Large intestine (tissue), 12 donors: ENCODE measurements at places on chromosomes 7 and 10. TPM values are rescaled to one million over a fixed set of nuclear protein-coding genes. Genes with fewer than 3 reads are reported as not detected.

DNA sequence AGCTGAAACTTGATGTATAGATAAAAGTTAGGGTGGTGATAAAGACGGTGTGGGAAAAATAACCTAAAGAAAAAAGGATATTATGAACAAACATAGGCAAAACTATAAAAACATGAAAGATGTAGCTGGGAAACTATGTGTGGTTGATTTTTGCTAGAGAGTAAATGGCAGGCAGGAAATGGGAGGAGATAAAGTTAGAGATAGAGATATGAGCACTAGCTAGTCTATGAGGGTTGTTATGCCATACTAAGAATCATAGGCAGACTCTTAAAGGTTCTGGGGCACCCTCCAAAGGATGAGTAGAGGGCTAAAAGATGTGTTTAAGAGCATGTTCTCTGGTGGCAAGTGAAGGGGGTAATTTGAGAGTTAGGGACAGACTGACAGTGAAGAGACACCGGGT, 1109.2 kb downstream of the GATA3 start:
- H3K4me1 ChIP-seq, result no peaks in the 10 kb centered on the region
- no peaks in the 10 kb centered on the region for H3K36me3 ChIP-seq
- no peak for DNase-seq
- H3K27me3 ChIP-seq, result no peaks in the 10 kb centered on the region

DNA sequence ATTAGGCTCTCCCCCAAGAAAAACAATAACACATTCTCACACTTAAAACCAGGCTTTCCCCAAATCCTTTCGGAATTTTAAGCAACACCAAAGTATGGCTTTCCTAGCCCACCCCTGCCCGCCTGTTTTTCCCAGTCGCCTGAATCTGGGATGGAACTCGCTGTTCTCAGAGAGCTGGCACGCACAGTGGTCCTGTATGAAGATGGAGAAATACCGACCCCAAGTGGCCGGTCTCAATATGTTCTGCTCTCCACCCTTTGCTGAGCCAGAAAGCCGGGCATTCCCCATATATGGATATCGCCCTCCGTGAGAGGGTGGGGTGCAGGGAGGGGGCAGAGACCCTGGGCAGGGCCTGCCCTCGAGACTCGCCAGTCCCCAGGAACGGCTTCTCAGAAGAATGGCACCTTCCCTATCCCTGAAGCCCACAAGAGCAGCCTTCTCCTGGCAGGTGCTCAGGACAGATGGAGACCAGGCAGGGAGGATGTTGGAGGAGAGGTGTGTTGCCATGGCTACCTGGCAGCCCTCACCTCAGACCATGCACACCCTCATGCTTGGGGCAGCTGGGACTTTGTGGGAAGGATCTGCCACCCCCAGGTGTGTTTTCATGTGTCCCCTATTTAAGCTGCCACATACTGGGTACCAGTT, 3.4 kb downstream of the TACR2 start:
- H3K4me3 ChIP-seq, result no peak overlapping the region
- no peaks in the 10 kb centered on the region for H3K27me3 ChIP-seq
- H3K36me3 ChIP-seq, result no peaks in the 10 kb centered on the region
- no peak overlapping the region for H3K27ac ChIP-seq
- peak; percentile 46 for DNase-seq

DNA sequence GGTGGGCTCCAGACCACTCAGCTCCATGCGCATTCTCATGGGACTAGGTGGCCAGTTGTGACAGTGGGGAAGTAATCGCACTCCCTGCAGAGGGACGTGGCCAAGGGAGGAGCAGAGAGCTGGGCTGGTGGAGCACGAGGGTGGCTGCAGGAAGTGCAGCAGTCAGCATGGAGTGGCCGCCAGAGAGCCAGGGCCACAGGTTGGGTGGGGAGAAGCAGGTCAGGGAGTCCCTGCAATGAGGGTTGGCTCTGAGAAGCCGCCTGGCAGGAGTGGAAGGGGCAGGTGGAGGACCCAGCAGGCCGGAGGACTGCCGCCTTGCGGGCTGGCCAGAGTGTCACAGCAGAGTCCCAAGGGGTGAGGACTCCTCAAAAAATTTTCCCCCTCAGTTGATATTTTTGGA, 26.2 kb downstream of the FKBP6 start:
- H3K27me3 ChIP-seq, result no peaks in the 10 kb centered on the region
- no peak for DNase-seq
- H3K27ac ChIP-seq, result no peak overlapping the region
- no peaks in the 10 kb centered on the region for H3K36me3 ChIP-seq
- no peak overlapping the region for H3K4me3 ChIP-seq

DNA sequence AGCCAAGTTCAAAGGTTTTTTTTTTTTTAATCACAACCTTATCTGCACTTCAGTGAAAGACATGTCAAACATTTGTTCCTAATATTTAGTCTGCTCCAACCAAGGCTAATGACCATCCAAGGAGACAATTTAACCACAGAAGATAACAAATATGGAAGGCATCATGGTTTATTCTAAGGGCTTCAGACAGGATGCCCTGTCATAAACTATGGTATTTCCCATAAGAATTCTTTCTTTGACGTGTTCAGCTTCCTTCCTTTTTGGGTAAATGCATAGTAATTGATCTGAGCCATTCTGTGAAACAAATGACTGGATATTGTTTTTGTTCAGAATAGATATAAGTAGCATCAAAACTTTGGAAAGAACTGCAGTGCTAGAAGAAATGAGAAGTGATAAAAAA, 326.5 kb upstream of the AOAH start:
- H3K4me1 ChIP-seq, result no peaks in the 10 kb centered on the region
- no peak overlapping the region for H3K4me3 ChIP-seq

- no peaks in the 10 kb centered on the region for H3K36me3 ChIP-seq
- no peaks in the 10 kb centered on the region for H3K27me3 ChIP-seq
- DNase-seq, result no peak
- no peaks in the 10 kb centered on the region for H3K4me1 ChIP-seq
These were observed 254.8 kb downstream of the HGF start for GRCh38 chr7:81515009-81515408.

GRCh38 chr10:18140957-18141845, 977 bp downstream of the CACNB2 start:
- H3K27me3 ChIP-seq, result no peaks in the 10 kb centered on the region
- H3K36me3 ChIP-seq, result no peaks in the 10 kb centered on the region
- peaks cover 11% of the 10 kb centered on the region for H3K4me1 ChIP-seq
- peak overlapping the region; percentile 85 for H3K27ac ChIP-seq
- no peak for DNase-seq
- H3K4me3 ChIP-seq, result peak overlapping the region; percentile 82

GRCh38 chr7:1238931-1239802, 6.5 kb downstream of the UNCX start:
- DNase-seq, result no peak
- H3K4me1 ChIP-seq, result peaks cover 3% of the 10 kb centered on the region
- peaks cover 90% of the 10 kb centered on the region for H3K27me3 ChIP-seq

DNA sequence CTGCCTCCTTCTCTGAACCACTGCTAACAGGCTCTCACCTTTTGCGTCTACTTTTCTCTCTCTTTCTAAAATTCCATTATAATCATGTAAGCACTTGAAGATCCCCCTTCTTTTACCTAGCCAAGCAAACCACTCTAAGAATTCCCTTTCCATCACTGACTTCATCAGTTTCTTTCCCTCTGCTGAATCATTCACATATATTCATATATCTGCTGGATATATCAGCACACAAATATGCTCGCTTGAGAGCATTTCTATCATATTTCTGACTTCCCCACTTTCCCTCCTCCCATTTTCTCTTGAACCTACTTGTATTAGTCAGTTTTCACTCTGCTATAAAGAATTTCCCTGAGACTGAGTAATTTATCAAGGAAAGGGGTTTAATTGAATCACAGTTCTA, 84.2 kb upstream of the LRRN3 start:
- no peak overlapping the region for H3K4me3 ChIP-seq
- no peak overlapping the region for H3K27ac ChIP-seq
- H3K27me3 ChIP-seq, result no peaks in the 10 kb centered on the region
- H3K4me1 ChIP-seq, result peaks cover 8% of the 10 kb centered on the region
- no peak for DNase-seq
- no peaks in the 10 kb centered on the region for H3K36me3 ChIP-seq

GRCh38 chr10:128066870-128067382, 59.3 kb downstream of the MKI67 start:
- no peak overlapping the region for H3K4me3 ChIP-seq
- H3K27me3 ChIP-seq, result no peaks in the 10 kb centered on the region
- peaks cover 75% of the 10 kb centered on the region for H3K36me3 ChIP-seq
- no peak overlapping the region for H3K27ac ChIP-seq
- no peak for DNase-seq
- H3K4me1 ChIP-seq, result no peaks in the 10 kb centered on the region

DNA sequence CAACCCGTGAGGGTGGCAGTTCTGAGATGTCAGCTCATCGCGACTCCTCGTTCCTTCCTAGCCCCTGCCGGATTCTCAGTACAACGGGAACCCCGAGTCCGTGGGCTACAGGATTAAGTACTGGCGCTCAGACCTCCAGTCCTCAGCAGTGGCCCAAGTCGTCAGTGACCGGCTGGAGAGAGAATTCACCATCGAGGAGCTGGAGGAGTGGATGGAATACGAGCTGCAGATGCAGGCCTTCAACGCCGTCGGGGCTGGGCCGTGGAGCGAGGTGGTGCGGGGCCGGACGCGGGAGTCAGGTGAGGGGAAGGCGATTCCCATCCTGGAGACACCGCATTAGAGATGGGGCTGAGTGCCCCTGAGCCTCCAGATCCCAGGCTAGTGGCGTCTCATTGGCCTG, 568.1 kb upstream of the FOXK1 start:
- no peak overlapping the region for H3K27ac ChIP-seq
- no peaks in the 10 kb centered on the region for H3K36me3 ChIP-seq
- H3K4me1 ChIP-seq, result no peaks in the 10 kb centered on the region
- DNase-seq, result no peak
- H3K4me3 ChIP-seq, result no peak overlapping the region

- no peaks in the 10 kb centered on the region for H3K36me3 ChIP-seq
- H3K27me3 ChIP-seq, result no peaks in the 10 kb centered on the region
- no peaks in the 10 kb centered on the region for H3K4me1 ChIP-seq
- H3K4me3 ChIP-seq, result no peak overlapping the region
These were observed 598.1 kb downstream of the SH2D4B start for GRCh38 chr10:81135851-81136250.

DNA sequence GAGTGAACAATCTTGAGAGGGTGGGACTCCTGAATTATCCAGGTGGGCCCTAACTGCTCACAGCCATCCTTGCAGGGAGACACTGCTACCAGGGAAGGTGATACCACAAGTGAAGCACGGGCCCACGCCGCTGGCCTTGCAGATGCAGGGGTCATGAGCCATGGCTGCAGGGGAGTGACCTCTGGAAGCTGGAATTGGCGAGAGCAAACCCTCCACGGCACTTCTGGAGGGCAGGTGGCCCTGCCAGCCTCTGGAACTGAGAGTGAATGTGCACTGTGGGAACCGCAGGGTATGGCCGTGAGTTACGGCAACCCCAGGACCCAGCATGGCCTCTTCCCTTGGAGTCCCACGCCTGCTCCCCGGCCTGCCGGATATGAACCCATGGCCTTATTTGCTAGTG, 37.5 kb downstream of the STK32C start:
- no peak for DNase-seq
- H3K4me1 ChIP-seq, result peaks cover 4% of the 10 kb centered on the region
- no peak overlapping the region for H3K27ac ChIP-seq
- H3K4me3 ChIP-seq, result no peak overlapping the region
- peaks cover 5% of the 10 kb centered on the region for H3K27me3 ChIP-seq
- no peaks in the 10 kb centered on the region for H3K36me3 ChIP-seq

DNA sequence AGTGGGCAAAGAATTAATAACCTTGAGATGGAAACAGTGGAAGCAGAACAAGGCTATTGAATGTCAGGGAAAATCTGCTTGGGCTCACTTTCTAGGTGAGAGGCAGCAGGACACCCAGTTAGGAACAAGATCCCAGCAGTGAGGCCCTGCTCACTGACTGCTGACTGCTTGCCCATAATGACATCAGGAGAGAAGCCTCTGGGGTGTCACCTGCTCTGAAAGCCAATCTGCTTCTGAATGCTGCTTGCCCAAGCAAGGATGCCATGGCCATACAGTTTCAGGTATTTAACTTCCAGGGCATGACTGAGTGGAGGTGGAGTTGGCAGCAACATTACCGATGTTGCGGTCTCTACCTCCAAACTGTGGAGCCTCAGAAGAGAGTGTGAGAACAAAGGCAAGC, 11.7 kb upstream of the WAPL start:
- no peak overlapping the region for H3K27ac ChIP-seq
- peaks cover 16% of the 10 kb centered on the region for H3K27me3 ChIP-seq
- H3K4me1 ChIP-seq, result peaks cover 6% of the 10 kb centered on the region
- no peaks in the 10 kb centered on the region for H3K36me3 ChIP-seq
- no peak overlapping the region for H3K4me3 ChIP-seq

DNA sequence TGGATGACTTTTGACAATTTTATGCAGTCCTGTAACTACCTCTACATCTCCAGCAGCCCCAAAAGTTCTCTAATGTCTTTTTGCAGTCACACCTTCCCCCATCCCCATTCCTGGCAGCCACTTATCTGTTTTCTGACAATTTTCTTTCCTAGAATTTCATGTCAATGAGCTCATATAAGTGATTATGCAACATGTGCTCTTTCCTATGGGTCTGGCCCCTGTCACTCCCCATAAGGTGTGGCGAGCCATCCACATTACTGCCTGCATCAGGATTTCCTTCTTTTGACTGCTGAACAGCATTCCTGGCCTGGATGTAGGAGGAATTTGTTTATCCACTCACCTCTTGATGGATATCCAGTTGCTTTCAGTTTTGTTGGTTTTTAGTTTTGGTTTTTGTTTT, 146.7 kb upstream of the MGMT start:
- H3K27ac ChIP-seq, result no peak overlapping the region
- DNase-seq, result no peak
- H3K4me1 ChIP-seq, result no peaks in the 10 kb centered on the region
- no peaks in the 10 kb centered on the region for H3K36me3 ChIP-seq
- H3K4me3 ChIP-seq, result no peak overlapping the region
- peaks cover 6% of the 10 kb centered on the region for H3K27me3 ChIP-seq

GRCh38 chr10:72742092-72742491, 50.1 kb downstream of the MCU start:
- no peaks in the 10 kb centered on the region for H3K27me3 ChIP-seq
- H3K27ac ChIP-seq, result no peak overlapping the region
- peaks cover 20% of the 10 kb centered on the region for H3K4me1 ChIP-seq
- no peaks in the 10 kb centered on the region for H3K36me3 ChIP-seq
- no peak for DNase-seq

LLCFC1 gene
- 6.6 TPM for polyA plus RNA-seq

CDNF gene
- polyA plus RNA-seq, result 3.2 TPM

KLLN gene
- polyA plus RNA-seq, result 1.0 TPM

OAT gene
- 1,580 TPM for polyA plus RNA-seq

WNT16 gene
- 0.43 TPM for polyA plus RNA-seq

PIK3AP1 gene
- 5.7 TPM for polyA plus RNA-seq

COL13A1 gene
- 9.6 TPM for polyA plus RNA-seq

PLAC9 gene
- polyA plus RNA-seq, result 17.8 TPM

DPY19L1 gene
- 11.3 TPM for polyA plus RNA-seq
